Stimulated activated CD8-positive, alpha-beta memory T cell treated with anti-CD3 and anti-CD28 coated beads, Interleukin-2, amount 100 ng/mL, for 48 hours (primary cell): ENCODE measurements at places on chromosomes 12 and 14.

GRCh38 chr12:80567401-80567800 lies 123.4 kb downstream of the PTPRQ start:
- DNase-seq: no peak

DNA sequence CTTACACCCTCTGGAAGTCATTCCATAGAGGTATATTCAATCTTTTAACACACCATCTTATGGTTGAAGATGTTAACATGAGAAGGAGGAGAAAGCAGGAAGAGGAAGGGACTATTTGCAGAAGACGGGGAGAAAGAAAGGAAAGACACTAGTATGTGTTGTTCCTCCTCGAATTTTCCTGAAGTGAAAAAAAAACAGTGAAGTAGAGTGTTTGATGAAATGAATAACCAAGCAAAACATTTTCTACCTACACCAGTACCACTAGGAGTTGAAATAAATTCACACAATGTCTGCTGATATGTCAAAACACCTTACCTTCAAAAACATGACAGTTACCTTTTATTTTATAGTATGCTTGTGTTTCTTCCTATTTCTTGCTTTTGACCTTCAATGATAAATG lies 1.4 kb upstream of the CNOT2 start:
- DNase-seq: no peak

GRCh38 chr12:117052386-117053049 lies 46.7 kb downstream of the TESC start:
- no peak for DNase-seq

DNA sequence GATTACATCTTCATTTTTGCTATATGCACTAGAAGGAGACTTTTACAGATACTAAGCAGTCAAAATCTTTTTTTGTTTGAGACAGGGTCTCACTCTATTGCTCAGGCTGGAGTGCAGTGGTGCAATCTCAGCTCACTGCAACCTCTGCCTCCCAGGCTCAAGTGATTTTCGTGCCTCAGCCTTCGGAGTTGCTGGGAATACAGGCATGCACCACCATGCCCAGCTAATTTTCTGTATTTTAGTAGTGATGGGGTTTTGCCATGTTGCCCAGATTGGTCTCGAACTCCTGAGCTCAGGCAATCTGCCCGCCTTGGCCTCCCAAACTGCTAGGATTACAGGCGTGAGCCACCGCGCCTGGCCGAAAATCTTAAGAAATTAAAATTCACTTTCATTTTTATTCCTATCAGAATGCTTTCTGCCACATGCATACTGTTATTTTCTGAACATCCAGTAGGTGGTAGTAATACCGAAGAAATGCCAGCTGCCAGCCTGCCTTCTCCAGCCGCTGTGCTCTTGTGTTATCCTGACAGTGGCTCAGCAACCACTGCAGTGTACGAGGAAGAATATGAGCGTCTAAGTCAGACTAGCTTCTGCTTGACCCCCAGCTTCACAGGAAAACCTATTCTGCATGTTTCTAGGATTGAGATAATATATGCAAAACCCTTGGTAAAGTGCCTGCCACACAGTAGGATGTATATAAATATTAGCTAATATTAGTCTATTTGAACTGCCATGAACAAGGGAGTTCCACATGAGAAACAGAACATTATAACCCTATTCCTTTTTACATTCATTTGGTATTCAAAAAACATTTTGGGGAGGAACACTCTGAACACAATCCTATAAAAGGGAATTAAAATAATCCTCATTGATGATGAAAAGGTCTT lies 54.2 kb downstream of the RPAP3 start:
- no peak for DNase-seq

DNA sequence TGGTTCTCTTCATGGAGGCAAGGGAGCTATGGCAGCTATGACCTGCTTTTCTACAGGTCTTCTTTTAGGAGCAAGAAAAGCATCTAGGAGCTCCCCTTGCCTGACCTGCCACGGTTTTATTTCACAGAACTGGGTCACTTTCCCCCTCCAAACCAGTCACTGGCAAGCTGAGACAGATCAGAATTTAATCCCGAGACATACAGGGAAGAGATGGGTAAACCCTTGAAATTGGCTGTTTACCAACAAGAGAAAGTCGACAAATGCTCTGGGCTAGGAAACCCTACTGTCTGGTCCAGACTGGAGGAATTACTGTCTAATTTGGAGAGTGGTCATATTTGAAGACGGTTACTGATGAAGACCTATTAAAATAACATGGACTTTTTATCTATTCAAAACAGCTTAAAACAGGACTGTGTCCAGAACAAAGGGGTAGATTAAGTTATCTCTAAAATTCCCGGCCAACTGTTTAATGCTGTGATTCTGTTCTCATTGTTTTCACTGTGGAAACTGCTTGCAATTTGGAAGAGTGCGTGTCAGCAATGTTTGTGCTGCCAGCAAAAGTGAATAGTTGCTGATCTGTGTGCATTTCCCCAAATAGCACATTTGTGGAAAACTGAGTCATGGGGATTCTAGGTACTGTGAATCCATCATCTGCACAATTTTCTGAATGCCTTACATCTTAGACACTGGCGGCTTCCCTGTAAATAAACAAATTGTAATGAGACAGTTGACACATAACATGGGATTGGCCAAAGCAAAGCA lies 73.4 kb upstream of the EEA1 start:
- no peak for DNase-seq

DNA sequence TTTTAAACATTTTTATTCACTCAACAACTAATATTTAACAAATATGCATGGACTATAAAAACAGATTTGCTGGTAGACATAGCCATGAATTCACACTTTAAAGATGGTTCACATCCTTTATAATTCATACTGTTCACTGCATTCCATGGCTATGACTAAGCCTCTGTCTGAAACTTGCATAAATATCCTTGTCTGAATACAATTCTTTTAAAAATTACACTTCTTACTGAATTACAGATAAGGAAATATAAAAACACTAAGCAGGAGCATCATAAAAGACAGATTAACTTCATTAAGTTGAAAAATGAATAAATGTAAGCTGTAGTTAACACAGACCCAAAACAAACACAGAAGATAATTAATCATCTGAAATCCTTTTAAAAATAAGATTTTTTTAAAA lies 53.8 kb downstream of the GXYLT1 start:
- DNase-seq: no peak

GRCh38 chr12:68129979-68130378 lies 29.6 kb downstream of the IFNG start:
- no peak for DNase-seq

DNA sequence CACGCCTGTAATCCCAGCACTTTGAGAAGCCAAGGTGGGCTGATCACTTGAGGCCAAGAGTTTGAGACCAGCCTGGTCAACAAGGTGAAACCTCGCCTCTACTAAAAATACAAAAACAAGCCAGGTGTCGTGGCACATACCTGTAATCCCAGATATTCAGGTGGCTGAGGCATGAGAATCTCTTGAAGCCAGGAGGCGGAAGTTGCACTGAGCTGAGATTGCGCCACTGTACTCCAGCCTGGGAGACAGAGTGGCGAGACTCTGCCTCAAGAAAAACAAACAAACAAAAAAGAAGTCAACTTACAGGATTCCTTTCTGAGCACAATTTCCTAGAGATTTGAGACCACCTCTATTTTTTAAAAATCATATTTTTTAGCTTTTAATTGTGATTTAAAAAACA lies 45.3 kb downstream of the DGLUCY start:
- no peak for DNase-seq

DNA sequence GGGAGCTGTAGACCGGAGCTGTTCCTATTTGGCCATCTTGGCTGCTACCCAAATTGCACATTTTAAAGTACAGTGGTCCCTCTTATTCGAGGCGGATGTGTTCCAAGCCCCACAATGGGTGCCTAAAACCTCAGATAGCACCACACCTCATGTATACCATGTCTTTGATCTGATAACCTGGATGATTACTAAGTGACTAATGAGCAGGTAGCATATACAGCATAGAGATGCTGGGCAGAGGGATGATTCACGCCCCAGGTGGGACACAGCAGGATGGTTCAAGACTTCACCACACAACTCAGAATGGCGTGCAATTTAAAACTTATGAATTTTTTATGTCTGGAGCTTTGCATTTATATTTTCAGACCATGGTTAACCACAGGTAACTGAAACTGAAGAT lies 255.0 kb downstream of the AKAP6 start:
- DNase-seq: no peak

DNA sequence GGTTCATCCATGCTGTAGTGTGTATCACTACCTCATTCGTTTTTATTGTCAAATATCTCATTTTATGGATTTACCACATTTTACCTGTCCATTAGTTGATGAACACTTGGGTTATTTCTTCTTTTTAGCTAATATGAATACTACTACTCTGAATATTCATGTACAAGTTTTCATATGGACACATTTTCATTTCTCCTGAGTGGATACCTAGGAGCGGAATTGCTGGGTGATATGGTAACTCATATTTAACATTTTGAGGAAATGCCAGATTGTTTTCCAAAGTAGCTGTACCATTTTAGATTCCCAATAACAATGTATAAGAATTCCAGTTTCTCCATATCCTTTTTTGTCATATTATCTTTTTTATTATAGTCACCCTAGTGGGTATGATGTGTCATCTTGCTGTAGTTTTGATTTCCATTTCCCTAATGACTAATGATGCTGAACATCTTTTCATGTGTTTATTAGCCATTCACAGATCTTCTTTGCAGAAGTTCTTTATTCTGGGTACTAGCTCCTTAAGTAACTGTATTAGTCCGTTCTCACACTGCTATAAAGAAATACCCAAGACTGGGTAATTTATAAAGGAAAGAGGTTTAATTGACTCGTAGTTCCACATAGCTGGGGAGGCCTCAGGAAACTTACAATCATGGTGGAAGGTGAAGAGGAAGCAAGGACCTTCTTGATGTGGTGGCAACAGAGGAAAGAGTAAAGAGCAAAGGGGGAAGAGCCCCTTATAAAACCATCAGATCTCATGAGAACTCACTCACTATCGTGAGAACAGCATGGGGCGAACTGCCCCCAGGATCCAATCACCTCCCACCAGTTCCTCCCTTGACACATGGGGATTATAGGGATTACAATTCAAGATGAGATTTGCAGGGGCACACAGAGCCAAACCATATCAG lies 11.9 kb downstream of the NRDE2 start:
- DNase-seq: no peak

DNA sequence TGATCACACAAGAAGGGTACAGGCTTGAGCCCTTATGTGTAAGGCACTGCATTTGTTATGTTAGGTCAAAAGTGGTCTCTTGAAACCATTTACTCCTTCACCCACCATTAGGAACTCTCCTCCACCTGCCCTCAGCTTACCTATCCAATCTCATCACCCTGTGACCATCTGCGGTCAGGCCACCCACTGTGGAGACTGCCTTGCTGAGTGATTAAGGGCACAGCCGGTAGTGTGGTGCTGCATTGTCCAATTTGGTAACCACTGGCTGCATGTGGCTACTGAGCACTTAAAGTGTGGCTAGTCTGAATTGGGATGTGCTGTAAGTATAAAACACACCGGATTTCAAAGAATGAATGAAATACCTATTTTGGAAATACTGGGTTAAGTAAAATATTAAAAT lies 177.1 kb upstream of the PARP11 start:
- no peak for DNase-seq

- DNase-seq: no peak
These were observed 97.8 kb downstream of the SLC6A15 start for GRCh38 chr12:84814664-84815245.

DNA sequence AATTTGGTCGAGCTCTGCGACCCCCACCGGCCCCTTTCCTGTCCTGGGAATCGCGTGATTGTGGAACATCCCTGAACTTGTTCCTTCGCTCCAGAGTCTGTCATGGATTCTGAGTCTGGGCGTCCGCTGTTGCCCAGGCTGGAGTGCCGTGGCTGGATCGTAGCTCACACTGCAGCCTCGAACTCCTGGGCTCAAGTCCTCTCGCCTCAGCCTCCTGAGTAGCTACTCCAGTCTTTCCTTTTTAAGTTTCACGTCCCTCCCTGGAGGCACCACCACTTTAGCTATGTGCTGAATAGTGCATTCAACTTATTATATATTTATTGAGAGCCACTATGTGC lies 698 bp downstream of the ACOT6 start:
- no peak for DNase-seq

DNA sequence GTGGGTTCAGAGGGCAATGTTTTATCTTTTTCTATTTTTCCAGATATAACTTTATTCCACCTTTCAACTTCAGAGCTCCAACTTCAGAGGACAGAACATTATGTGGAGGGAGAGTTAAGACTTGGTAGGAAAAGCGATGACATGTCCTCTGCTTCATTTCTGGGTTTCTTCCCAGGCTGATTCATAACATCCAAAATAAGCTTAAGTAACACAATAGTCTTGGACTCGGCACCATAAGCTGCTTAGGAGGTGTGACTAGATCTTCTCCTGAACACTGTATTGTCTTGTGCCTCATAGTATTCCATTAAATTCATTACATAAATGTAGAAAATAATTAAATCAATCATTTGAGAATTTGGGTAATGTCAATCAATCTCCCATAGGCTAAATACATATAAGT lies 95.5 kb upstream of the PDE3A start:
- no peak for DNase-seq

DNA sequence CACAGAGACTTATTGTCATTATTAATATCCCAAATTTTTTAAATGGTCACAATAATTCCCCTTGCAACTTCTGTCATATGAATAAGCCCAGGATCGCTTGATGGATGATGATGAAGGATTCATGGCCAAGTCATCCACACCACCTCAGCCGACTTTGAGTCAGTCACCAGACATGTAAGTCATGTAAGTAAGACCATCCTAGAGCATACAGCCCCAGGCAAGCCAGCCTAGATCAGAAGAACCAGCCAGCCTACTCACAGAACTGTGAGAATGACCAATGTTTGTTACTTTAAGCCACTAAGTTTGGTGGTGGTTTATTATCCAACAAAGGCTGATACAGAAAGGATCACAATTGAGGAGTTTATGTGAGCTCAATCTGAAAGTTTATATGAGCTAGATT lies 341.8 kb downstream of the NRXN3 start:
- DNase-seq: no peak

DNA sequence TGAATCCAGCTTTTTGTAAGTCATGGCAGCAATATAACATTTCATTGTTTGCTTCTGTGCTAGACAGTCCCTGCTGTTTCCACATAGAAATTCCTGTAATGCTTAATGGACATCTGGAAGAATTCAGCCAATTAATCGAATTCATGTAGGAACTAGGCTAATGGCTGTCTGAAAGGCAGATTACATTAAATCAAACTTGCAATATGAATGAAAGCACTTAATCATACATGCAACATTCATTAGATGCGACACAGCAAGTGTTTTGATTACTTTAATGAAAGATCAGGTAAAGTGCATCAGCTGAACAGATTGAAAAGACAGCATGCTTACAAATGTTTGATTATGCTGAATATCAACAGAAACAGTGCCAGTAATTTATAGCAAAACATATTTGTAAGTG lies 24.1 kb upstream of the INSM2 start:
- DNase-seq: no peak

GRCh38 chr12:113403435-113404415 lies at the start of gene SDS:
TSS of gene SDS (minus strand) at chr12:113403887. CDS start at chr12:113399708, 4,179 bp downstream.
- DNase-seq: no peak

DNA sequence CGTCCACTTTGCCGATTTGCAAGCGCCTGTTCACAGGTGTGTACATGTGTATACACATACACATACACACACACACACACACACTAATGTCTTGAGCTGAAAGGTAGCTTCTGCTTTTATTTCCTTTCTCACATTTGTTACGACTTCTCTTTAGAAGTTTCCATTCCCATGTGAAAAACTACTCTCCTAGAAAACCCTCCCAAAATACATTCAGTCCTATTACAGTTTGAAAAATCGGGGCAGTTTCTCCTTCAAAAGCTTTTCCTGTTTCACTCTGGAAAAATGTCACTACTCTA lies 3.9 kb downstream of the BLTP3B start:
- DNase-seq: no peak

- no peak for DNase-seq
These were observed 15.3 kb downstream of the NOC4L start for GRCh38 chr12:132159555-132160003.

GRCh38 chr12:124856132-124856841 lies 7.4 kb downstream of the SCARB1 start:
- DNase-seq: no peak
